ENCODE measurements at places on chromosomes 12 and 14. TPM values are rescaled to one million over a fixed set of nuclear protein-coding genes. Genes with fewer than 3 reads are reported as not detected.

GPRC5D gene
- total RNA-seq, result not detected

ADAM21 gene
- 0.07 TPM for total RNA-seq

DNA sequence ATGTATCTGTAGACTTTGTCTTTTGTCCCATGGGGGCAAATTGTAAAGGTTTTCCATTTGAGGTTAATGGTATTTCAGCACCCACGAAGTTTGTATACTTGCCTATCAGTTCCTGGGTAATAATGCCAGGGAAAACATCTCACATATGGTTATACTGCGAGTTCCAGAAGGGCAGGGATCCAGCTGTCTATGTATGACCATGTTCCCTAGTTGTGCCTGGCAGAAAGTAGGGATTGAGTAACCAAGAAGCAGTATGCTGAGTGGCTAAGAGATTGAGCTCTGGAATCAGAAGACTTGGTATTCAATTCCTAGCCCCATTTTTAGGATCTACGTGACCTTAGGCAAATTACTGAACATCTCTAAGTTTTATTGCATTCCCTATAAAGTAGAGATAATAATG, 173.2 kb upstream of the PWP1 start:
- no peaks in the 10 kb centered on the region for H3K36me3 ChIP-seq
- no peak overlapping the region for H3K4me3 ChIP-seq
- DNase-seq, result no peak
- no peaks in the 10 kb centered on the region for H3K4me1 ChIP-seq
- H3K27me3 ChIP-seq, result no peaks in the 10 kb centered on the region

- H3K36me3 ChIP-seq, result no peaks in the 10 kb centered on the region
- no peak overlapping the region for H3K4me3 ChIP-seq
- no peak overlapping the region for H3K27ac ChIP-seq
- no peaks in the 10 kb centered on the region for H3K27me3 ChIP-seq
Observed at GRCh38 chr14:100772607-100773165, 46.0 kb downstream of the DLK1 start.

DNA sequence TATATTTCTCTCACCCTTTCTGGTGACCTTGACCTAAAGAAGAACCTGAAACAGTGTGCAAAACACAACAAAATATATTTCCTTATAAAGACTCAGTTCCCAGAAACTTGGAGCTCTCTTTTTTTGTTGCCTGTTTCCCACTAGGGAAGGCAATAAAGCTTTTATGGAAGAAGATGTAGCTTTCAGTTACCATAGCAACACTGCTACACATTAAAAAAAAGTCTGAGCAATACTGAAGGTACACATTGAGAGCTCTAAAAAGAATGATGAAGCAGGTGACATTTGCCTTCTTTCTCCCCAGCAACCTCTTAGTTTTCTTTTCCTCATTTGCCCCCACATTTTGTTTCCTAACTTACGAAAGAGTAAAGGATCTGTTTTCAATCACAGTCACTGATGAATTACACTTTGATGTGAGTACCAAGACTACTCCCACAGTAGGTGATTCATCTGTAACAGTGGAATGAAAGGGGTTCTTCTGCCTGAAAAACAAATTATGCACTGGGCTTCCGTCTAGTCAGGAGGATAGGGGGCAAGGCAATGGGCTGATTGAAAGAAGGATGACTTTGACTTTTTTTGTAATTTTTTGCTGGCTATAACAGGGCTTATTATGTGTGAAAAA, 1.1 kb upstream of the CATSPERB start:
- no peaks in the 10 kb centered on the region for H3K4me1 ChIP-seq
- DNase-seq, result no peak
- peak overlapping the region; percentile 80 for H3K27ac ChIP-seq
- no peak overlapping the region for H3K4me3 ChIP-seq

- H3K4me3 ChIP-seq, result no peak overlapping the region
- H3K4me1 ChIP-seq, result peaks cover 17% of the 10 kb centered on the region
- no peak for DNase-seq
- H3K27ac ChIP-seq, result no peak overlapping the region
- no peaks in the 10 kb centered on the region for H3K27me3 ChIP-seq
Observed at GRCh38 chr12:108633081-108633533, 587 bp downstream of the SELPLG start.
